ENCODE measurements at places on chromosomes 4 and X.

DNA sequence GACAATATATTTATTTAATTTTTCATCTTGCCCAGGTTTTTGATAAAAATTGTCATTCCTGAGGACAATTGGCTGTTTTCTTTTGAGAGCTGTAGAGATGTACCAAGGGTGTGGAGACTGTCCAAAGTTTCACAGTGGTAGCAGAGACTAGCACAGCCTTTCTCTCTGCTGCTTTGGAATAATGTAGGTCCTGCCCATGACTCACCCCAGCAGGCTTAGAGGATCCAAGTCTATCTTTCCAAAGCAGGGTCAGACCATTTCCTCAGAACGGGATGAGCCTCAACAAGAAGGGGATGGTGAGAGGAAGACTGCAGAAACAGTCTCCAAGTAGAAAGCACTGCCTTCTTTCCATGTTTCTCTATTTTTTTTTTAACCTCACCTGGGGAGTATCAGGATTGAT, 131.5 kb upstream of the RPL34 start:
- no peak for DNase-seq

DNA sequence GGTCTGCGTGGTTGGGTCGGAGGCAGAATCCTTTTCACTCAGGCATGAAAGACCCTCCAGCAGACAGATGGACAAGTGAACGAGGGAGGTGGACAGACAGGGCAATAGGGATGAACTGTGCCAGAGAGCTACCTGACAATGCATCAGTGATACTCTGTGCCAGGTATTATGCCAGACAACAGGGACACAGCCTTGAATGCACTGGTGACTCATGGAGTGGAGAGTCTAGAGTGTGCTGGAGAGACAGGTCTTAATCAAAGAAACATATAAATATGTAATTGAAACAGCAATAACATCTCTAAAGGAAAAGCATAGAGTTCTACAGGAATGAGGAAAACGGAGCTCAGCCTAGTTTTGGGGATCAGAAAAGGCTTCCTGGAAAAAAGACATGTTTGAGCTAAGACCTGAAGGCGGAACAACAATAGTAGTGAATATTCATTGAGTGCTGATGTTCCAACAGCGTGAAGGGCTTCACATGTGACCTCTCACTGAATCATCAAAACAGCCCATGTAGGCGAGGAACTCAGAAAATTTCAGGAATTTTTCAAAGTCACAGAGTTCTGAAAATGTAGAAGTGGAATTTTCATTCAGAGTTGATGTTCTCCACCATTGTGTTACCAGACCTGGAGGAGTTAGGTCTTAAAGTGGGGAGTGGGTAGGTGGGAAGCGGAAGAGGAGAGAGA, 20.0 kb upstream of the FGFBP2 start:
- DNase-seq = no peak

DNA sequence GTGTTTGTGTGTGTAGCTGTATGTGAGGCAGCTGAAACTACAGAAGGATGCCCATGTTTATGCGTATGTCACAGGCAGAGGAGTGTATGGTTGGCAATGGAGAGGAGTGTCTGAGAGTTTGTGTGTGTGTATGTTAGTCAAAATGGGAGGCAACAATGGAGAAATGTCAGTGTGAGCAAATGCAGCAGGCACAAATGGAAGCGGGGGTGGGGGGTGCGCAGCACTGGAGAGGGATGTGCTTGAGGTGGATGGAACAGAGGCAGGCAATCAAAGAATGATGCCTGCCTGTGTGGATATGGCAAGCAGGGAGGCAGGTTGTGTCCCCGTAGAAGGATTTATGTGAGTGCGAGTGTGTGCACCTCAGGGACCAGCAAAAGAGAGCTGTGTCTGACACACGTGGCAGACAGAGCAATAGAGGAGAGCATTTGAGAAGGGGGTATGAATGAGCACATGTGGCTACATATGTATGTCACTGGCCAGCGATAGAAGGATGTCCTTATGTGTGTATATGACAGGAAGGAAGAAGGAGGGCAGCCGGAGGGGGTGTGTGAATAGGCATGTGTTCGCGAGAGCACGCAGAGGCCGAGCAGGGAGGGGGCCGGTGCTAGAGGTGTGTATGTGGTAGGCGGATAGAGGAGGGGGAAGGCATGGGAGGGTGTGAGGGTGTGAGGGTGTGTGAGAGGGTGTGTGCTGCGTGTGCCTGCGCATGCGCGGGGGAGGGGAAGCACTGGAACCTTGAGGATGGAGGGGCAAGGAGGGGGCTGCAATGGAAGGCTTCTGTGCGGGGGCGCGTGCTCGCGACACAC, 1.1 kb downstream of the PJA1 start:
- peak; percentile 83 for DNase-seq

- peak; percentile 31 for DNase-seq
Measured at GRCh38 chr4:48254381-48255071, 15.1 kb downstream of the TEC start.

GRCh38 chr4:2364654-2365053, 53.8 kb downstream of the ZFYVE28 start:
- peak; percentile 34 for DNase-seq

- DNase-seq = peak; percentile 32
Measured at GRCh38 chr4:27716693-27717430, 856.2 kb downstream of the STIM2 start.

GRCh38 chr4:113844369-113844768, 82.8 kb upstream of the CAMK2D start:
- DNase-seq = no peak

GRCh38 chrX:147550217-147550616, 361.5 kb upstream of the FMR1 start:
- DNase-seq = peak; percentile 23

DNA sequence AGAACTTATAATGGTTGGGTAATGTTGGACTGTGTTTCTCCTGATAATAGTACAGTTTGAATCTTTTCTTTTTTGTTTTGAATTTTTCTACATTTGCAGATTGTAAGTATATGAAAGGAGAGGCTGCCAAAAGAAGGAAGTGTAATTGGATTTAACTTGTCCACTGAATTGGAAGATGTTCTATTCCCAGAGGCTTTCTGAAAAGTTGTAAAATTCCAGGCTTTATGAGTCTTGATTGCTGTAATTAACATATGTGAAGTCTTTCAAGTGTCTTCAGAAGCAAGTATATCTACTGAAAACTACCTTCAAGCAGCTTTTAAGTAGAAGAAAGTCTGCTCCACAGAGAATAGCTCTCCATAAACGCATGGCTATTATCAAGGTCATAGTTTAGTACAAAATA, 2456.4 kb downstream of the PCDH7 start:
- DNase-seq = no peak
